ENCODE measurements at places on chromosomes 5 and 9.

DNA sequence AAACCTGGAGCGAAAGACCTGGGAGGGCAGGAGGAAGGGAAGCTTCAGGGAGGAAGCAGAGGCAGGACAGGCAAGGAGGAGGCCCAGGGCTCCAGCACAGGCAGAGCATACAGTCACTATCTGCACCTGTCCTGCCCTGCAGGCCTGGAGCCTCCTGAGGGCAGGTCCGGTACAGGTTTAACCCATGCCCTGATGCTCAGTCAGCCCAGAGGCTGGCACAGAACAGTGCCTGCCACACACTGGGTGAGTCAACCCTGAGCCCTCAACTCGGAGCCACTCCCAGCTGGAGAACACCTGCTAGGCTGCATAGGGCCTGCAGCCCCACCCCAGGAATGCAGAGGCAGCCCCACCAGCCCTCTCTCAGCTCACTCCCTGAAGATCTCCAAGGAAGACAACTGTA lies 161.5 kb upstream of the PHYKPL start:
- no peak for DNase-seq

- no peak for DNase-seq
These were observed 31.1 kb upstream of the BNC2 start for GRCh38 chr9:16901590-16901989.

GRCh38 chr5:52964138-52964537 lies 25.0 kb upstream of the ITGA2 start:
- no peak for DNase-seq

- no peak for DNase-seq
These were observed 17.6 kb downstream of the TSPAN17 start for GRCh38 chr5:176664886-176665285.

GRCh38 chr9:118647331-118647730 lies 721.9 kb downstream of the BRINP1 start:
- DNase-seq = no peak

DNA sequence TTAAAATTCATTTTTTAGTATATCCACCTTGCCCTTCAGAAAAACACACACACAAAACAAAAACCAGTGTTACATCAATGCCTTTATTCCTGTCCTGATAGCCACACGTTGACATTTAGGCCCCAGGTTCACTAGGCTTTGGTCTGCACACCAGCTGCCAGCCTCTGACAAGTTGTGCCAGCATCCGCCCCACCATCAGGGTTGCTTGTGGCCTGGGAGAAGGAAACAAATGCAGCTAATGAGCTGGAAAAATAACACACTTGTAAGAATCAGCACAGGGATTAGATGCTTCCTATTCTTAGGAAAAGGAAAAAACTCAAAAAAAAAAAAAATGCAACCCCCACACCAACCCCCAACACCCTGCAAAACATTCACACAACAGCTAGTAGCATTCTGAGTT lies 404.0 kb upstream of the GRIA1 start:
- no peak for DNase-seq

- DNase-seq = peak; percentile 55
These were observed 1.7 kb downstream of the CAMSAP1 start for GRCh38 chr9:135905380-135906258.

DNA sequence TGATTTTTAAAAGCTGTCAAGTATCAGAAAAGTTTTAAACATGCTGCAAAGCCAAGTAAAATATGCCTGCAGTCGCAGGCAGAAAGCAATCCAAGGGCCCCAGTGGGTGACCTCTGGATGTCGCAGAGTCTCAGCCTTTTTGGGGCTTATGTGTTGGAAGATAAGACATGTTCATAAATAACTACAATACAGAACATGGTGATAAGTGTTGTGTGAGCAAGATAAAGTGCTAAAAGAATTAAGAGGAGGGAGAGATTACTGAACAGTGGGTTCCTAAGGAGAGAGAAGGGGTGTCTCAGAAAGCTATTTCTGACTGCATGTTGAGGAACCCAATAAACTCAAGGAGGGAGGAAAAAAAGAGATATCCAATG lies 78.9 kb upstream of the ADRB2 start:
- DNase-seq = no peak

DNA sequence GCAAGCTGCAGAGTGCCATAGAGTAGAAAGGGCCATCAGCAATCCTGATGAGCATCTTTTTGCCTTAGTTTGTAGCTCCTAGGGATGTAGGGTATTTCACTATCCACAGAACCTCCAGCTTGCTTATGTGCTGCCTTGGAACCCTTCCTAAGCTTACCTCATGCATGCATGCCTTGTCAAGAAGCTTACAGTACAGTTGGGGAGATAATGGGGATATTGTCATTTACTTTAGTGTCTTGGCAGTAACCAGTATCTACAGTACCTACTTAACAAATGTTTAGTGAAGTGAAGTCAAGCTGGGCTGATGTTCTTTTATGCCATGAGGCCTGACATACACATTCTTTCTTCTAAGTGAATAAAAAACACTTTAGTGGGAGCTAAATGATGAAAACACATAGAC lies 164.6 kb upstream of the PPP1R2B start:
- no peak for DNase-seq

- no peak for DNase-seq
These were observed 16.0 kb upstream of the ZBTB43 start for GRCh38 chr9:126788634-126789349.

- DNase-seq = no peak
These were observed 45.9 kb upstream of the APC start for GRCh38 chr5:112691758-112692157.

- DNase-seq = no peak
These were observed 253.9 kb downstream of the TAF11L14 start for GRCh38 chr5:17888155-17888554.

Measured in sciatic nerve (tissue), 2 donors.